ENCODE measurements at places on chromosomes 5 and 9. TPM values are rescaled to one million over a fixed set of nuclear protein-coding genes. Genes with fewer than 3 reads are reported as not detected.

The SLC36A3 gene
- total RNA-seq, result not detected

DNA sequence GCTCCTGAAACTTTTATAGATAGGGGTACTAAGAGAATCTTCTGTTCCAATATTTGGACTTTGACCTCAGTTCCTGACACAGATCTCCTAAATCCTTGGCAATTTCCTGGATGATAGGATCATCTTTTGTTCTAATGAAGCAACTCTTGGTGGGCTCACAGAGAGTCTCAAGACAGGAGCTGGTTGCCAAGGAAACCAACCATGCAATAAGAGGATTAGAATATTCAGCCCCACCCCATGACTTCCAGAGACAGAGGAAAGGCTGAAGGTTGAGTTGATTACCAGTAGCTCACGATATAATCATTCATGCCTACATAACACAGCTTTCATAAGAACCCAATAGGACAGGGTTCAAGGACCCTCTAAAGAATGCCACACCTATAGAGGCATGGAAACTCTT is 2050.2 kb upstream of the CDH6 start:
- no peak overlapping the region for H3K27ac ChIP-seq
- H3K4me1 ChIP-seq, result no peaks in the 10 kb centered on the region
- DNase-seq, result no peak

The SNCB gene
- total RNA-seq, result 0.97 TPM

- no peaks in the 10 kb centered on the region for H3K4me1 ChIP-seq
- H3K27me3 ChIP-seq, result no peaks in the 10 kb centered on the region
- H3K4me3 ChIP-seq, result no peak overlapping the region
- H3K36me3 ChIP-seq, result no peaks in the 10 kb centered on the region
- H3K27ac ChIP-seq, result no peak overlapping the region
Measured at GRCh38 chr5:35672995-35673394, 55.3 kb downstream of the SPEF2 start.

- H3K4me3 ChIP-seq, result no peak overlapping the region
- peaks cover 39% of the 10 kb centered on the region for H3K36me3 ChIP-seq
- no peaks in the 10 kb centered on the region for H3K27me3 ChIP-seq
- H3K27ac ChIP-seq, result no peak overlapping the region
Measured at GRCh38 chr9:4857163-4857810, 64.5 kb downstream of the RCL1 start.

- no peak for DNase-seq
- H3K27me3 ChIP-seq, result no peaks in the 10 kb centered on the region
- H3K4me3 ChIP-seq, result no peak overlapping the region
- no peaks in the 10 kb centered on the region for H3K4me1 ChIP-seq
- H3K36me3 ChIP-seq, result no peaks in the 10 kb centered on the region
- no peak overlapping the region for H3K27ac ChIP-seq
Measured at GRCh38 chr5:130109152-130109551, 204.9 kb downstream of the CHSY3 start.

GRCh38 chr9:136031741-136032730 is 63.1 kb downstream of the NACC2 start:
- no peak overlapping the region for H3K4me3 ChIP-seq
- no peaks in the 10 kb centered on the region for H3K4me1 ChIP-seq
- peaks cover 18% of the 10 kb centered on the region for H3K36me3 ChIP-seq
- H3K27ac ChIP-seq, result no peak overlapping the region
- DNase-seq, result peak; percentile 51

DNA sequence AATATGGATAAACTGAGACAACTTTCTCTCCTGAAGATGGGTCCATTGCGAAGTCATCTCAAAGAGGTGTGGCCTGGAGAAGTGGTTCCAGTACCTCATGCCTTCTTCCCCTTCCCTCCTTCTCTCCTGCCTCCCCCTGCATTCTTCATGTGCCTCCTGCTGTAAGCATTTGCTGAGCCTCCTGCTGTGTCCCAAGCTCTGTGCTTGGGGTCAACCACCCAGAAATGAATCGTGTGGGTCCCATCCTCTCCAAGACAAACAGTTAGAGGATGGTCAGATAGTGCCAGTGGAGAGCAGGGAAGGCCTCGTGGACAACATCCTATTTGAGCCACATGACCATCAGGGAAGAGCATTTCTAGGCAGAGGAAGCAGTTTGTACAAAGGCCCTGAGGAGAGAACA is 53.5 kb downstream of the KCNIP1 start:
- H3K27me3 ChIP-seq, result peaks cover 44% of the 10 kb centered on the region
- H3K4me1 ChIP-seq, result peaks cover 10% of the 10 kb centered on the region
- no peak for DNase-seq
- H3K36me3 ChIP-seq, result no peaks in the 10 kb centered on the region
- H3K4me3 ChIP-seq, result no peak overlapping the region

GRCh38 chr5:139470821-139471300 is at the start of gene SMIM33:
SMIM33 (plus strand) TSS chr5:139471004; CDS start chr5:139471122, 118 bp downstream.
- H3K27ac ChIP-seq, result no peak within 1 kb of the TSS
- peaks cover 10% of the 10 kb centered on the region for H3K27me3 ChIP-seq

The ANGPTL2 gene
- 20.6 TPM for total RNA-seq

DNA sequence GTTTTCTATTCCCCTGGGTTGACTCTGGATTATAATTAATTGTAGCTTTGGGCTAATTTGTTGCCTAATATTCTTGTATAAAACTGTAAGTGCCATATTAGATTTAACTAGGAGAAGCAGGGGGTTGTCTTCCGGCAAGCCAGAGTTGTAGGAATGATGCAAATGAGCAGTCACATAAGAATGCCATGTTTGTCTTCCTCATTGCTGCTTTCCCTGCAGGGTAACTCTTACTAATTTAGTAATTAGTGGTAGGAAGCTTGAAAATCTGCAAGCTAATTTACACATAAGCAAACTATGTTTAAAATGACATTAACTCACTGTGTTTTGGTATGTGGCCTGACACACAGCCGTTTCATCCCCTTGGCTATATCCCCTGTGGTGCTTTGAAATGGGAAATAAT is 527.8 kb downstream of the KCTD16 start:
- H3K4me1 ChIP-seq, result no peaks in the 10 kb centered on the region
- no peak overlapping the region for H3K27ac ChIP-seq
- H3K27me3 ChIP-seq, result no peaks in the 10 kb centered on the region
- no peak for DNase-seq

The MOCS2 gene
- total RNA-seq, result 17.3 TPM

GRCh38 chr5:177546258-177546741 is 8.1 kb downstream of the FAM193B start:
- peaks cover 29% of the 10 kb centered on the region for H3K4me1 ChIP-seq
- no peak overlapping the region for H3K4me3 ChIP-seq
- DNase-seq, result no peak
- H3K27me3 ChIP-seq, result no peaks in the 10 kb centered on the region
- H3K36me3 ChIP-seq, result peaks cover 21% of the 10 kb centered on the region
- peak overlapping the region; percentile 90 for H3K27ac ChIP-seq

DNA sequence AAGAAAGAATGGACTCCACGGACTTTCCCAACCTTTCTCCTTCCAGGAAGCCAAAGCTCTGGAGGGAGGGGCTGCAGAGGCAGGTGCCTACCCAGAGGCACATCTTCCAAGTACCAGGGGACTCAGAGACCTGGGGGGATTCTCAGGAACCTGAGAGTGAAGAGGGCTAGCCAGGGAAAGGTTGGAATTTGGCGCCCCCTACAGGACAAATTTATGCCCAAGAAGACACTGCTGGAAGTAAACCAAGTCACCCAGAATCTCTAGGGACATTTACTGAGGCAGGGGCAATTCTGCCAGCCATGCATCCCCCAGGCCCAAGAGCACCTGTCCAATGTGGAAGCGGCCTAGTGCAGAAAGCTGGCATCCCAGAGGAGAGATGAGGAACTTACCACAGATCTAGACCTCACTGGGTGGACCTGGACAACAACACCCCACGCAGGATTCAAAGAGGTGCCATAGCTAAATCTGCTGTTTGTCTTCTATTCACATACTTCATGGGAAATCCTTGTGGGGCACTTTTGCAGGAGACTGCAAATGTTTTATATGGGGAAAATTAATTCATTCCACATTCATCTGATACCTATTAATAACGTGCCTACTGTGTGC is 25.9 kb upstream of the IDNK start:
- peaks cover 22% of the 10 kb centered on the region for H3K27me3 ChIP-seq
- no peak overlapping the region for H3K27ac ChIP-seq
- no peaks in the 10 kb centered on the region for H3K36me3 ChIP-seq
- no peak overlapping the region for H3K4me3 ChIP-seq
- no peak for DNase-seq
- H3K4me1 ChIP-seq, result no peaks in the 10 kb centered on the region

- H3K27me3 ChIP-seq, result peaks cover 9% of the 10 kb centered on the region
- no peak overlapping the region for H3K27ac ChIP-seq
- no peaks in the 10 kb centered on the region for H3K4me1 ChIP-seq
- no peak for DNase-seq
- no peak overlapping the region for H3K4me3 ChIP-seq
Measured at GRCh38 chr9:116058421-116058820, 95.2 kb upstream of the PAPPA start.

DNA sequence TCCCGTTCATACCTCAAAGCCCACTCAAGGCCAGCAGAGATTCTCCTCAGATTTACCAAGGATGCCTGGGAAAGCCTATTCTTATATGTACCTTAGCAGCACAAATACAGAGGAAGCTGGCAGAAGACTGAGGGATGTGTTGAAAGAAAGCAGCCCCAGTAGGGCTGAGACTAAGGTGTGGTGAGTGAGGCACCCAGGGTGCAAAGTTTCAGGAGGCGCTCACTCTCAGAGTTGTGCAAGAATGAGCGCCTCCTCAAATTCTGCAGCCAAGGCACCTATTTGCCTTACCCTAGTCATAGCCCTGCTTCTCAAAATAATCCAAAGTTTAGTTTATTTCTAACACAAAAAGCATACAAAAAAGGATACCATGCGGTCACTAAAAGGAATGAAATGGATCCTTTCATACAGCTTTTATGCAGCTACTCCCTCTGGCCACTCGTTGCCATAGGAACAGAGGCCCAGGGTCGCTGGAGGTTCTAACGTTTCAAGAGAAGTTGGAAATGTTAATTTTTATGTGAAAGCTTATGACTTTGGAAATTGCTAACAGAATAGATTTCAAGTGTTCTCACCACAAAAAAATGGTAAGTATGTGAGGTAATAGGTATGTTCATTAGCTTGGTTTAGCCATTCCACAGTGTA is 79.7 kb upstream of the SMIM23 start:
- peaks cover 5% of the 10 kb centered on the region for H3K27me3 ChIP-seq
- no peak overlapping the region for H3K27ac ChIP-seq
- peak; percentile 15 for DNase-seq
- H3K4me3 ChIP-seq, result no peak overlapping the region
- no peaks in the 10 kb centered on the region for H3K36me3 ChIP-seq
- H3K4me1 ChIP-seq, result peaks cover 18% of the 10 kb centered on the region

DNA sequence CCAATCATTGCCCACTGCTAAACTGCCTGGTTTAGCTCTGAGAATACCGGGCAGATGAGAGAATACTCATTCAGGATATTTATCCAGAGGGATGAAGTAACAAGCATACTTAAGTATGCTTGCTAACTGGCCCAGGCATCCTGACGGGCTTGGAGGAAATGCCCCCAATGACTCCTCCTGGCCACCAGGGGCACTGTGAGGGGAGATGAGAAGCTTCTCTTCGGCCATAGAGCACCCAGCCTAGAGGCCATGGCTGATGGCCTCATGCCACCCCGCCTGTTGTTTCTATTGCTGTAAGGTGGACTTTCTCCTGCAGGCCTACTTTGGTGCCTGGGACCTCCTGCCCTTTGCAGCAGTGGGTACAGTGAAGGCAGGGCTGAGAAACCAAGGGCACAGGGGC is 134.5 kb upstream of the FSTL4 start:
- no peak overlapping the region for H3K27ac ChIP-seq
- H3K4me1 ChIP-seq, result peaks cover 22% of the 10 kb centered on the region
- no peak overlapping the region for H3K4me3 ChIP-seq
- no peak for DNase-seq
- no peaks in the 10 kb centered on the region for H3K36me3 ChIP-seq

All from type B pancreatic cell (in vitro differentiated cells).